ENCODE measurements at places on chromosomes 2 and 18.

GRCh38 chr2:48691935-48692691, 63.4 kb downstream of the LHCGR start:
- DNase-seq = no peak

DNA sequence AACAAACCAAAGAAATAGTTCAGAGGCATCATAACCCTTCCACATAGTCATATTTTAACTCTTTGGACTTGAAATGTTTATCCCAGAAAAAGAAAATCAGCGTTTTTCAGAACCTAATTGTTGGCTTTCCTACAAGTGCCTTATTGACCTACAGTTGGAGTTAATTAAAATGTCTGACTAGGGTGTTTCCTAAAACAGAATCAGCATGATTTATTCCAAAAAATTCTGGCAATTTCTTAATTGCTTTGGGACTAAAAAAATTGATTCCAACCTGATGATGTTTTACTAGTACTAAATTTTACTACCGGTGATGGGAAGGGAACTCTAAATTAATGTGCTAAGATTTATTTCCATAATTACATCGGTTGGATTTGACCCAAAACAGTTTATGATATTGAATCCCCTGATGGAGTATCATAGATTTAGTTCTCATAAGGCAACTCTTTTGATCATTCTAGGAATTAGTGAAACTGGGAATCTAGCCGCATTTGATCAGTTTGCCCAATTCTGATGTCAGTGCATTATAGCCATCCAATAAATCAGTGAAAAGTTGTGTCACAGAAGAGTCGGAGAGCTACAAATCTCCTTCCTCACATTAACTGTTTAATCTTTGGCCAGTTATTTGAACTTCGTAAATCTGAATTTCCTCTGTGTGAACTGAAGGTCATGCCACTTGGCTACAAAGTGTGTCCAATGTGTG, 134.3 kb upstream of the DSEL start:
- no peak for DNase-seq

- DNase-seq = no peak
These were observed 136.1 kb downstream of the NEDD4L start for GRCh38 chr18:58180172-58180571.

DNA sequence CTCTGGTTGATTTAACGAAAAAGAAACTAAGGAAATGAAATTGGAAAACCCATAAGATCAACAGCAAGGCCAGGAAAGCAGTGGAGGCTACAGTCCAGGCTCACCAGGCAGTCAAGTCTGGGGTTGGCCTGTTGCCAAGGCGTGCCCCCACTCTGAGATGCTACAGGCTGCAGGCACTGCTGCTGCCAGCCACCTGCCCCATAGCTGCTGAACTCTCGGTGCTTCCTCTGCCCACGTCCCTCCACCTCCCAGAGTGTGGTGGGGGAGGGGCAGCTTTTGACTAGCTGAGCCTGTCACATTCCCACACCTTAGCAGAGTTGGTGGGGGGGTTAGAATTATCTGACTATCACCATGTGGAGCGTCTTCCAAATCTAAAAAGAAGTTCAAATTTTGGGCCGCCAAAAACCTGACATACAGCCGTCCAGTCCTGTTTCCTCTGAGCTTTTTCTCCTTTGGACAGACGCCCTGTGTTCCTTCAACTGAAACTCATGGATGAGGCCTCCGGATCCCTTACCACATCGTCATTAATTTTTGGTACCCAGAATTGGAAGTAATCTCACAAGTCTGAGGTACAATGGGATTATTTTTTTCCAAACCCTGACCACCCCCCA, 3.9 kb upstream of the SH3RF3 start:
- DNase-seq = no peak

GRCh38 chr2:200408428-200409316, 101.2 kb downstream of the KCTD18 start:
- DNase-seq = peak; percentile 83

DNA sequence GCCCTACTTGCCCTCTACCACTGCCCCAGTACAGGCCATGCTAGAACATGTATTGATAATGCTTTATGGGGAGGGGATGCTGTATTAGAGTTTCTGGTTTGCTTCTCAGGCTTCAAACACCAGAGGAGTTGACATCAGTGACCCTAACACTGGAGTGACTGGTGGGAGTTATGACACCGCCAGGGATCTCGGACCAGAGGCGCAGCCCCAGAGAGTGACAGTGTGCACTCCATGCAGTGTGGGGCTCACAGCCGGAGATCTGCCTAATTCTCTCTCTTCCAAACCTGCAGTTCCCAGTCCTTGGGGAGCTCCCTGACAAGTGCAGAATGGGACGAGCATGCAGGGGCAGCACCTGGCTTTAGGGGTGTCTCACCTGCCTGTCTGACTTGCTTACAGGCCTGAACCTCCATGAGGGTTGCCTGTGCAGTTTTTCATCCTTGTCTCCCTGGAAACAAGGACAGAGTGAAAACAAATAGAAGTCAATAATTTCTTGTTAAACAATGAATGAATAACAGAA, 244.9 kb upstream of the MYT1L start:
- DNase-seq = no peak

DNA sequence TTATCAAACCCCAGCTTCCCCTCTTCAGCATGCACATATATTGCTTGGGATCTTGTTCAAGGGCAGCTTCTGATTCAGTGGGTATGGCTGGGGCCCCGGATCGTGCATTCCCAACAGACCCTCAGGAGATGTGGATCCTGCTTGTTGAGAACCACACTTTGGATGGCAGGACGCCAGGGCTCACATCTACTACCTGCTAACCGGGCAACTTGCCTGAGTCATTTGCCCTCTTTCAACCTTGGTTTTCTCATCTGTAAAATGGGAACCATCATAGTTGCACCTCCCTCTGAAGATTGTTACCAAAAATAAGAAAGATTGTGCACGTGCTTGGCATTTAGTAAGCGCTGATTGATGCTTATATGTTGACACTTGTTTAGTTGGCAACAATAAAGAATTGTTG, 154.6 kb downstream of the ACKR3 start:
- no peak for DNase-seq

DNA sequence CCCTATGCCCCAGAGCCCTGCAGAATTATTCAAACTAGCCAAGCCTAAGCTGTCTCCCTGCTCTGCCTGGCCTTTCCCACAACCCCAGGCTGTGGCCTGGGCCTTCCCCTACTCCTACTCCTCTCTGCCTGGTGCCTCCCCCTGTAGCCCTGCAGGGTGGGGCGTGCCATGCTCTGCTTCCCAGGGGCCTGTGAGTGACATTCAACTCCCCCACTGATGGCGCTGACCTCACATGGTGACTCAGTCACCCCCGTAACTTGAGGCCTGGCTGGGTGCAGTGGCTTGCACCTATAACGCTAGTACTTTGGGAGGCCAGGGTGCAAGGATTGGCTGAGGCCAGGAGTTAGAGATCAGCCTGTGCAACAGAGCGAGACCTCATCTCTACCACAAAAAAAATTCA, 60.6 kb downstream of the KIF1A start:
- no peak for DNase-seq

GRCh38 chr2:163527381-163527780, 208.4 kb downstream of the FIGN start:
- no peak for DNase-seq

Measured in fibroblast of villous mesenchyme (primary cell).